Endothelial cell of umbilical vein (primary cell): ENCODE measurements at places on chromosomes 2 and 18. TPM values are rescaled to one million over a fixed set of nuclear protein-coding genes. Genes with fewer than 3 reads are reported as not detected.

Gene ALPI
- not detected in 2 replicates for total RNA-seq

Gene UGT1A1
- total RNA-seq: not detected in 2 replicates

Gene PHLPP1
- total RNA-seq: 10.8 and 11.2 TPM in 2 replicates

Gene LOXHD1
- not detected in 2 replicates for total RNA-seq

Gene RMND5A
- total RNA-seq: 21.5 and 22.9 TPM in 2 replicates

Gene PROKR1
- not detected in 2 replicates for total RNA-seq

Gene CD207
- total RNA-seq: not detected in 2 replicates

Gene TRMT61B
- 13.6 and 14.9 TPM in 2 replicates for total RNA-seq

Gene CXCR1
- not detected in 2 replicates for total RNA-seq

Gene EN1
- not detected in 2 replicates for total RNA-seq
